ENCODE measurements at places on chromosomes 3 and 15.

- no peak for DNase-seq
These were observed 64.9 kb downstream of the ABHD5 start for GRCh38 chr3:43755516-43756200.

GRCh38 chr3:189637750-189638149, 6.6 kb downstream of the TP63 start:
- no peak for DNase-seq

- no peak for DNase-seq
These were observed 123.6 kb downstream of the SLC25A26 start for GRCh38 chr3:66344391-66344811.

DNA sequence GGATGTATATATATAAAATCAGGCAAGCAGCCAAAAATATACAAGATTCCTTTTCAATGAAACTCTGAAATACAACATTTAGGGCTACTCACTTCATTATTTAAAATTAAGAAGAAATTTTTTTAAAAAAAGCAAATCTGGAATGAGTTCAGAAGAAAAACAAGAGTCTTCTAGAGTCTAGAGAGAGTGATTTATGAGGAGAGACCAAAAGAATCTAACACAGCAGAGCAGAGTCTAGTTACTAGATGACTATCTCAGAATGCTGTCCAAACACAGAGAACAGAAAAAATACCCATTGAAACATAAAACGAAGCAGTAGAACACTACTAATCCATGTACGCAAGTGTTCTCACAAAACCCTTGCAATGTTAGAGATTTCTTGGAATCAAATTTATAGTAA, 275.2 kb upstream of the CBLB start:
- DNase-seq: no peak

DNA sequence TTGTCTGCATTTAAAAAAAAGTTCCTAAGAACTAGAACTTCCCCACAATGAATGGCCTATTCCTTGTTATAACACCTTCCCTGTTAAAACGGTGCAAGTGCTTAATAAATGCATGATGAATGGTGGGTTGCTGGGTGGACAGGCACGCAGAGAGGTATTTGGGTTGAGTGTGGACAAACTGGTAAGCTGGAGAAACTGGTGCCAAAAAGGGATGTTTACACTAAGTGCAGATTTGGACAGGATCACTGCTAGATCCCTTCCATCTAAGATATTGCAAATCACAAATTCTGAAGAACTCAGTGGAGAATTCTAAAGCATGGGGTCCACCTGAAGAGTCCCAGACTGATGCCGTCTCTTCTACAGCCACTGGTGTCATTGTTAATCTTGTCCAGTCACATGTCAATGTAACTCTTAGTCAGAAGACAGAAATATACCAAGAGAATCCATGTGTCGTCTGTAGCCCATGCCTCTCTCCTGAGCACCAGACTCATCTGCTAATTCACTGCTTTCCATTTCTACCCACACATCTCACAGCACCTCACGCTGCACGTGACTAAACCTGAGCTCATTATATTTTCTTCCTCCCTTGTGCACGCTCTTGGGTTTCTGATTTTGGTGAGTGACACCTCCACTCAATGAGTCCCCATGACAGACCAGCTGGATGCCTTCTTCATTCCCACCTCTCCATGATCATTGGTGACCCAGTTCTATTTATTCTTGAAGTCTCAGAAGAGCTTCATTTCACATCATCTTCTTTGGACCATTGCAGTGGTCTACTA, 328.9 kb downstream of the THSD4 start:
- no peak for DNase-seq

DNA sequence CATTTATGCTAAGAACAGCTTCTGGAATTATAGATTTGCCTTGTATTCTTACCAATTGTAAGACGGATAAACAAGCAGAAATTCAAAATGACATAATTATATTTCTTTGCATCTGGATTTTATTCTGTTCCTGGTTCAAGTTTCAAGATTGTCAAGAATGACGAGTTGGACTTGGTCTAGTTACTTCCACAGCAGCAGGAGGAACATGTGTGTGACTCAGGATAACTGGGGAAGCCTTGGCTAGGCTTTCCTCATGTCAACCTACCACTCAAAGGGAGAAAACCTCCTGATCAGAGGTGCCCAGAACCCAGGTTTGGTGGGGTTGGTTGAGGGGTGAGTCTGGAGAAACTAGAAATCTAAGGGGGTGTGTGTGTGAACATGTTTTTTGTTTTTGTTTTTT, 259.7 kb downstream of the SOX2 start:
- DNase-seq: no peak

GRCh38 chr3:54034971-54035370, 87.4 kb upstream of the CACNA2D3 start:
- no peak for DNase-seq

- no peak for DNase-seq
These were observed 413.9 kb downstream of the RBMS3 start for GRCh38 chr3:29694783-29695182.

DNA sequence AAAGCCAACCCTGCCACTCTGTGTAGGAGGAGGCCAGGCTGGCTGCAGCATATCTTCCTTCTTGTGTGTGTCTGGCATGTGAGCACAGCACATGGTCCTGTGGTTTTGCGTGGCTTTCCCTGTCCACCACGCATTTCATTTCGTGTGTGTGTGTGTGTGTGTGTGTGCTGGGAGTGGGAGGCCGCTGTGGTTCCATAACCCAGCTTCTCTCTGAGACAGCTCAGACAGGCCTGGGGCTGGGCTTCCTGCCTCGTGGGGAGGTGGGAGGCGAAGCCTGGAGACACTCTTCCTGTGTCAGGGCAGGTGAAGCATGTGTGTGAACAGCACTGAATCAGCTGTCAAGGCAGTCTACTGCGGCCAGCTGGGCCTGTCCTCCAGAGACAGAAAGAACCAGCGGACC, 16.0 kb upstream of the MRPS22 start:
- no peak for DNase-seq

- no peak for DNase-seq
These were observed 6.4 kb downstream of the PLEKHO2 start for GRCh38 chr15:64847876-64848716.

DNA sequence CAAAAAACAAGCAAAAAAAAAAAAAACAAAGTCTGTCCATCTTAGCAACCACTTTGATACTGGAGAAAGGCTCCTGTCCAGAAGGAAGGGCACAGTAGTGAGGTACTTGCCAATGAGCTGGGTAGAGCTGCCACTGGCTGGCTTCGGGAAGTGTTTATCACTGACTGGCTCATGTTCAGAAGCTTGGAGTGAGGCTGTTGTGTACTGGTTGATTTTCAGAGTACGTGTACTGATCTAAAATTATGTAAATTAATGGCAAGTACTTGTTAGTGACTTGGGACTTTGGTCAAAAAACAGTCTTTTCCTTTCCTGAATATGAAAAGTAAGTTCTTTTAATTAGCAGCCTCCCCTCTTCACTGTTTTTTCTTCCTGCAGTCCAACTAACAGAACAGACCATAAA, 979 bp upstream of the ZNF621 start:
- DNase-seq: no peak

GRCh38 chr3:97830638-97831037, 8.8 kb downstream of the CRYBG3 start:
- DNase-seq: no peak

- DNase-seq: no peak
These were observed 213.7 kb upstream of the ALCAM start for GRCh38 chr3:105152987-105153386.

DNA sequence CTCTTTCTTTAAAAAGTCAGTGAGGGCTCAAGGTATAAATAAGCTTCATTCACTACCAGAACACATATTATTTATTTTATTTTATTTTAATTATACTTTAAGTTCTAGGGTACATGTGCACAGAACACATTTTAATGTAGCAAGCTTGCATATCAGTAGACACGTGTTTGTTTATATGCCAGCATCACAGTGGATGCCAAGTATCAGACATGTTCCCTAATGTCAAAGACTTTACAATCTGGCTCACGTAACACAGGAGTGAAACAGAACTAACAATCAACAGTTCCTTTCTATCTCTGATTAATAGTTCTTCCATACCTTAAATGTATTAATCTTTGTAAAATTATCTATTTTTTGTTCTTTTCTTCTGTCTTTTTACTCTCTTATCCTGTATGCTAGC, 23.3 kb upstream of the ENTPD3 start:
- DNase-seq: no peak

GRCh38 chr3:147132168-147132567, 274.2 kb downstream of the ZIC4 start:
- no peak for DNase-seq

GRCh38 chr15:57138349-57138788, 219.9 kb downstream of the TCF12 start:
- no peak for DNase-seq

GRCh38 chr15:96346409-96346970, 16.0 kb downstream of the NR2F2 start:
- no peak for DNase-seq

DNA sequence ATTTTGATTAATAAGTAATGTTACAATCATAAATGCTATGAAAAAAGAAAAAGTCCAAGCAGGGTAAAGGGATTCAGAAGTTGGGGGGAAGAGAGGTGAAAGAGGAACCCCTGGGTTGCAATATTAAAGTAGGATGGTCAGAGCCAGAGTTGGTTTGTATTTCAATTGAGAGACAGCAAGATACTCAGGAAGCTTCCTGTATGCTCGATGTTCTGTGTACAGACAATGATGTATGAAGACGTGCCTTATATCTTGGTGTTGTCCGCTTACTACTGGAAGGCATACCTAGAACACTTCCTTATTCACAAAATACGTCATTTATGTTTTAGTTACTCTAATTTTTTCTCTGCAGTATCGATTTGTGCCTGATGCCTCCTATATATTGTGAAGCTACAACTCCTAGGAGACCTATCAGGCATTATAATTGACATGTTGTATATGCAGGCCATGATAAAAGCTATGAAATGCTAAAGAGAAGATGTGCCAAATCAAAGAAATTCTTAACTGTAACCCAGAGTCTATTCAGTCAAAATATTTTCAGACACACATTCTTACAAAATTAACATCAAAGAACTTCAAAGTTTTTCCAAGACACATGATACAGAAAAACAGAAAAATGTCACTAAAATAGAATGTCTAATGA, 87.5 kb downstream of the TBL1XR1 start:
- no peak for DNase-seq

DNA sequence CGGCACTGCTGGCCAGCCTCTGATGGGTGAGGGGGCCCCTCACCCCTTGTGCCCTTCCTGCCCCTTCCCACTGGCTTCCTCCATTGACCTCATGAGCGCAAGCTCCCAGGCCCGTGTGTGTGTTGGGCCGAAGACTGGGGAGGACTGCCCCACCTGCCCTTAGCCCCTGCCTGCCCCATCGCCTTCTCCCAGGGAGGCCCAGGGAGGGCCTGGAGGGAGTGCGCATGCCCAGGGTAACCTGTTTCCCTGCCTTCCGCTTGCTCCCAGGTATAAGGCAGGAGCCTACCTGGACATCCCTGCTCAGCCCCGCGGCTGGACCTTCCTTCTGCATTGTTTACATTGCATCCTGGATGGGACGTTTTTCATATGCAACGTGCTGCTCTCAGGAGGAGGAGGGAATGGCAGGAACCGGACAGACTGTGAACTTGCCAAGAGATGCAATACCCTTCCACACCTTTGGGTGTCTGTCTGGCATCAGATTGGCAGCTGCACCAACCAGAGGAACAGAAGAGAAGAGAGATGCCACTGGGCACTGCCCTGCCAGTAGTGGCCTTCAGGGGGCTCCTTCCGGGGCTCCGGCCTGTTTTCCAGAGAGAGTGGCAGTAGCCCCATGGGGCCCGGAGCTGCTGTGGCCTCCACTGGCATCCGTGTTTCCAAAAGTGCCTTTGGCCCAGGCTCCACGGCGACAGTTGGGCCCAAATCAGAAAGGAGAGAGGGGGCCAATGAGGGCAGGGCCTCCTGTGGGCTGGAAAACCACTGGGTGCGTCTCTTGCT, 8.8 kb downstream of the DLL4 start:
- no peak for DNase-seq

DNA sequence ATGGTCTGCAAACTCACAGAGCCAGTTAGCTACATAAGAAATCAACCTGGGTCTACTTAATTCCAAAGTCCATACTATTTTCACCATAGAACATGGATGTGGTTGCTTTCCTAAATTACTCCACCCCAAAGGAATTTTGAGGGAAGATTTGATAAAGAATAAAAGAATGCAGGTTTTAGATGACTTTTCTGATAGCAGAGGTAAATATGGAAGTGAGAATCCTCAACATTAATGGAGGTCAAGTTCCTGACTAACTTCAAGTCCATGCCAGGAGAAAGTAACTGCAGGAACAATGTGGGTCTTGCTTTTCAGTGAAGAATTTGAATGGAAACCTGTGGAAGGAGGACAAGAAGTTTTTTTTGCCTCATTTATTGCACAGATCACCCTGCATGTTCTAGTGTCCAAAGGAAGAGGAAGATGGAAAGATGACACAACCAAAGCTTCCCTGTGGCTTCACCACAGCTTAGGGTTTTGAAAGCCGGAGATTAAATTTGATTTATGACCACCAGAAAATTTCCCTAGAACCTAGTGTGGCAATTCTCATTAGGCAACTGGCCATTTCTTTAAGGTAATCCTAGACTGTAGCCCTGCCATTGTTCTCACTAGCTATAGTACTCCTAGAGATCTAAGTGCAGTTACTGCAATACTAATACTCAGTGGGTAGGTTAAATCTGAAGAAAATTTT, 429.7 kb downstream of the RAP2B start:
- no peak for DNase-seq

DNA sequence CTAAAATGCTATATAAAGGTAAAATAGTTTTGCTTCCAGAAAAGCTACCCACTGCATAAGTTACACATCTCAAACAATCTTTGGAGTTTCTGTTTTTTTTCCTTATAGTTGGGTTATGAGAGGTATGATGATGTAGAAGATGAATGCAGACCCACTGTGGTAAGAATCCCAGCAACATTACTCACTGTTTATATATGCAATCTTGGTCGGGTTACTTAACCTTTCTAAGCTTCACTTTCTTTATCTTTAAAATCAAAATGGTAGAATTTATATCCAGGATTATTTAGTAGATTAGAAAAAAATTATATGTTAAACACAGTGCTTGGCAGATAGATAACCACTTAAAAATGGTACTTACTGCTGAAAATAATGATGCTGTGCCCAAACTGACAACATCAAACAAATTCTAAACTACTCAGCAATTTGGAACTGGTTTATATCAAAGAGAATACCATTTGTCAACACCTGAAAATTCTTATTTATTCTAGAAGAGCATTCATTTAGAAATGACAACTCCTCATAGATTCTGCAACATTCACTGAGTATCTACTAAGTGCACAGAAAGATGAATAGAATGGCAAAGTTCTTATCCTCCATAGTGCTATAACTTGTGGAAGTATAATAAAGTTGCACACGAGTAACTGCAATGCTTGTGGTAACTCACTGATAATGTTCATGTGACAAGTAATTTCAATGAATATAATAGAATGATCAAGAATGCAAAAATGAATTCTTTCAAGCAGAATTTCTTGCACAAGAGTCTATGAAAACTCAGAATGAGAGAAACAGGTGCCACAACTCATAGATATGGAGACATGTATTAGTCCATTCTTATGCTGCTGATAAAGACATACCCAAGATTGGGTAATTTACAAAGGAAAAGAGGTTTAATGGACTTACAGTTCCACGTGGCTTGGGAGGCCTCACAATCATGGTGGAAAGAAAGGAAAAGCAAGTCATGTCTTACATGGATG, 129.0 kb upstream of the SLC7A14 start:
- DNase-seq: no peak

All from stimulated activated CD4-positive, alpha-beta T cell treated with anti-CD3 and anti-CD28 coated beads, Interleukin-4, amount 100 ng/mL, for 1 hour (primary cell).